ENCODE measurements at places on chromosomes 6 and 20.

- DNase-seq: no peak
Measured at GRCh38 chr20:62191781-62192559, 9.1 kb downstream of the MTG2 start.

- no peak for DNase-seq
Measured at GRCh38 chr6:161578478-161578877, 304.6 kb upstream of the AGPAT4 start.

DNA sequence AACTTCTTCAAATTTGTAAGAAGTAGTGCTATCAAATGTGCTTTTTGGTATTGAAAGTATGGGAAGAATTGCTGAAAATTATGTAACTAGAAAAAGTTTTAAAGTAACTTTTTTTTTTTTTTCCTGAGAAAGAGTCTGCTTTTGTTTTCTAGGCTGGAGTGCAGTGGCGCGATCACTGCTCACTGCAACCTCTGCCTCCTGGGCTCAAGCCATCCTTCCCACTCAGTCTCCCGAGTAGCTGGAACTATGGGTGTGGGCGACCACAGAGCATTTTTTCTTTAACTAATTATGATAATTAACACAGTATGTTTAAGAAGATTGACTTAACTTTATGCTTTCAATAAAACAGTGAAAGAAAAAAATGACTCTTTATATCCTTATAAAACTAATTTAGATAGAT lies 38.4 kb downstream of the BMP5 start:
- no peak for DNase-seq

DNA sequence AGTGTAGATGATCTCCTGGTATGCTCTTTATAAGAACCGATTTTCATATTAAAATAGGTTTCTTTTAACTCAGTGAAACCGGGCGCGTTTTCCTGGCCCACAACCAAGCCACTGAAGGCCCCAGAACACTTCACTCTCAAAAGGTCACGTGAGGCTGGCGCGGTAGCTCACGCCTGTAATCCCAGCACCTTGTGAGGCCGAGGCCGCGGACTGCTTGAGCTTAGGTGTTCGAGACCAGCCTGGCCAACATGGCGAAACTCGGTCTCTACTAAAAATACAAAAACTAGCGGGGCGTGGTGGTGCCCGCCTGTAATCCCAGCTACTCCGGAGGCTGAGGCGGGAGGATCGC lies 402 bp upstream of the TAF8 start:
- no peak for DNase-seq

Measured in HEK293T (cell line).